ENCODE measurements at places on chromosomes 1 and 21. TPM values are rescaled to one million over a fixed set of nuclear protein-coding genes. Genes with fewer than 3 reads are reported as not detected.

The LCE1D gene
- not detected for total RNA-seq

The WNT4 gene
- 0.16 TPM for total RNA-seq

The RUNX3 gene
- 0.16 TPM for total RNA-seq

The PLEKHM2 gene
- 64.5 TPM for total RNA-seq

The APOBEC4 gene
- total RNA-seq: not detected

The REN gene
- not detected for total RNA-seq

The NUAK2 gene
- 14.7 TPM for total RNA-seq

The CELA2A gene
- total RNA-seq: not detected

The GREM2 gene
- 1.7 TPM for total RNA-seq

The KDF1 gene
- not detected for total RNA-seq

The ZBTB8OS gene
- total RNA-seq: 49.1 TPM

The SLC35F3 gene
- 2.6 TPM for total RNA-seq

The NBPF10 gene
- total RNA-seq: 2.1 TPM

The HOOK1 gene
- total RNA-seq: 2.1 TPM

The MGST3 gene
- 100.0 TPM for total RNA-seq

The SLC45A1 gene
- total RNA-seq: 2.5 TPM

The KCNK1 gene
- total RNA-seq: 0.56 TPM

The FLG gene
- total RNA-seq: not detected

The KCNA3 gene
- total RNA-seq: 2.8 TPM

Measured in neural crest cell (in vitro differentiated cells).